Stimulated activated CD4-positive, alpha-beta T cell treated with anti-CD3 and anti-CD28 coated beads, Interleukin-15, amount 100 ng/mL, for 1 hour (primary cell): ENCODE measurements at places on chromosomes 6 and 20.

DNA sequence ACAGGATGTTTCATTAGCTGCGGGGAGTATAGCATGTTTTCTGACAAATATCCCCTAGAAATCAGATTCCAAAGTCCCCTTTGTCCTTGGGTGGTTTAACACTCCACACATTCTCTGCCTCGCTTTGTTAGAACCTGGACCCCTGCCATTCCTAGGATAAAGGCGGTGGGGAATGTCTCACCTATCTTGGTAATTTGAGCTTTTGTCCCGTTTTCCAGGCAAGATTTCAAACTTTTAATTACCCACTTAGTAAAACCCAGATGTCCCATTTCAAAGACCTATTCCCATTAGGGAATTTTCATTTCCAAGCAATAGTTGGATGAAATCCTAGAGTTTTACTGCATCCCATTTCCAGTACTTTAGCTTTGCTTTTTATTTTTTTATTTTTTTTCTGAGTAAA is 501.0 kb upstream of the MAP3K7 start:
- no peak for DNase-seq

GRCh38 chr20:37265152-37265551 is 3.5 kb upstream of the GHRH start:
- DNase-seq: no peak

- DNase-seq: no peak
Observed at GRCh38 chr20:38138086-38138778, 26.8 kb downstream of the TGM2 start.

DNA sequence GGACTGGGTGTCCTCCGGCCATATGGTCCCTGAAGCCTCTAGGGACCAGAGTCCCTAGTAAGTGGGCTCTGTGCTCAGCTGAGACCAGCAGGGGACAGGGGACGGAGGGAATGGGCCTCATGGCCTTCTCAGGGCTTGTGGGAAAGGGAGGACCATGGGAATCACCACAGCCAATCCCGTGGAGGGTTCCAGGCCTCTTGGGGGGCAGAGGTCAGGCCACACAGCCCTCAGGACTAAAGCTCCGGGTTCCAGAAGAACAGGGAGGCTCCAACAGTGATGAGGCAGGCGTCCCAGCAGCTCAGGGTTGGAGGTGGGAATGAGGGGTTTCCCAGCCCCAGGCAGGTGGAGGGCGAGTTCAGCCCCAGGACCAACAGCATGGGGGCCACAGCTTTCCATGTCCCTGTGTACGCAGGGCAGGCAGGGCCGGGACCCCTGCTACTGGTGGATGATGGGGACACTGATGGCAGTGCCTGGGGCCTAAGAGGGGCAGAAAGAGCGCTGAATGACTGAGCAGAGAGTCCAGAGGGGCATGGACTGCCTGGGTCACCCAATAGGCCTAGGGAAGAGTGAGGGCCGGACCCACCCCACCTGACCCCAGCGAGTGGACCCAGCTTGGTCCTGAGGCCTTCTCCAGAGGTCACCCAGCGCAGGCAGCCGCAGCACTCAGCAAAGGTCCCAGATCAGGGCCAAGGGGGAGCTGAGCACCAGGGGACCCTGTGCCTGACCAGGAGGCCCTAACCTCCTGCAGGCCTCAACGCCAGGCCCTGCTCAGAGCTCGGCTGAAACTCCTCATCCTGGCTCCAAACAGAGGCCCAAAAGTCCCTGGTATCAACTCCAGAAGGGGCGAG is 8.8 kb downstream of the MYL9 start:
- no peak for DNase-seq

DNA sequence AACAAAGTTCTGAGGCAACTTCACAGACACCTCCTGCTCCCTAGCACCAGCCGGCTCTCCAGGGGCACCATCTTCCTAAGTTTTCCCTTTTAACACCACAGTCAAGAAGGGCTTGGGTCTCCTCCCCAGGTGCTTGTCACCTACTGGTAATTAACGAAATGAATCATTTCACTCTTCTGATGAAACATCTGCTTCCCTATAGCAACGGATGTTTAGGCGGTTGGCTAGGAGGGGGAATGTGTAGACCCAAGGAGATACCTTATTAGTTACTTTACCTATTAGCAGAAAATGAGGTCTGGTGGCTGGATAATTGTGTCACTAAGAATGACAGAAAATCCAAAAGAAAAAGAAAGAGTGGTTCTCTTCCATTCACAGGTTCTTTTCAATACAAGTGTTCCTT is 46.3 kb upstream of the FABP7 start:
- DNase-seq: no peak

DNA sequence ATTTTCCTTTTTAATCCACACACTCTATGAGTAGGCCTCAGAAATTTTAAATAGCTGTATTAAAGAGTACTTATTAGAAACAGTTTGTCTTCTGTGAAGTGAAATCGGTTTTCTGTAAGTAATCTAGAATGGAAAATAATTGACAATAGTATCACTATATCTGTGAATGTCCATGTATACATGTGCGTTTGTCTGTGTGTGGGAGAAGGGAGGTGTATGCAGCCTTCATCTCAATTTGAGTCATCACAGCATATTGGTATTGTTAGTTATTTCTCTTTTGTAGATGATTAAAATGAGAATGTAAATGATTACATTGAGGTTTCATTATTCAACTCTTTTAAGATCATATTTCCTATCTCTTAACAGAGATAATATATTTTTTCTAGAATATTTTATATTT is 206.0 kb downstream of the EYS start:
- DNase-seq: no peak

DNA sequence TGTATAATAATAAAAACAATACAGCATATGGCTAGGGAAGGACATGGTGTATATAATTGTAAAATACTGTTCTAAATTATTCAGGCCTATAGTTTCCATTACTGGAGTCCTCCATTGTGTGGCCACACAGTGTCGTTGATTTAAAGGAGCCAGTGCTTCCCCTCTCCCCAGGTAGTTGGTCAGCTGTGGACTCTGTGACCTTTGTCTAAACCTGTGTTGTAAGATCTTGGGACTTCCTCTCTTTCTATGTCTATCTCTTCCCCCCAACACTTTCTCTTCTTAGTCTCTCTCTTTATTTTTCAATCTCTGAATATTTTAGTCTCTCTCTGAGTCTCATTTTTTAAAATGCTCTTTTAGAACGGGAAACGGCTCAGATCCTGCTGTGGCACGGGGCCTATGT is 35.6 kb downstream of the BRPF3 start:
- no peak for DNase-seq

- no peak for DNase-seq
Observed at GRCh38 chr6:8429821-8430220, 5.5 kb downstream of the SLC35B3 start.

- no peak for DNase-seq
Observed at GRCh38 chr6:83038246-83038645, 27.4 kb downstream of the UBE3D start.

GRCh38 chr6:170018936-170019817 is 267.8 kb downstream of the ERMARD start:
- DNase-seq: no peak

DNA sequence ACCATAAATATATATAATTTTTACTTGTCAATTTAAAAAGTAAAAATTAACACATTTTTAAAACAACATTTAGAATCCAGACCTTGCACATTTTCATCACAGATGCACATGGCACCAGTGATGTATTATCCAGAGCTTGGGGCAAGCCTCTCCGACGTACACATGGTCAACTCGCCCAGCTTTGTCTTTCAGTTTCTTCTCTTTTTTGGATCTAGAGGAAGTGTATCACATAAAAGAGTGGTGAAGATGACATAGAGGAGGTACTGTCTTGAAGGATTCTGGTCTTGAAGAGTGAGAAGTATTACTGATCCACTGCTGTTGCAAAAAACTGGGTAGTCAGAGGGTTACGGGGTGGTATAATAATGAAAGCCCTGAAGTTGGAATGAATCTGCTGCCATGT is 46.9 kb upstream of the TAB2 start:
- no peak for DNase-seq

DNA sequence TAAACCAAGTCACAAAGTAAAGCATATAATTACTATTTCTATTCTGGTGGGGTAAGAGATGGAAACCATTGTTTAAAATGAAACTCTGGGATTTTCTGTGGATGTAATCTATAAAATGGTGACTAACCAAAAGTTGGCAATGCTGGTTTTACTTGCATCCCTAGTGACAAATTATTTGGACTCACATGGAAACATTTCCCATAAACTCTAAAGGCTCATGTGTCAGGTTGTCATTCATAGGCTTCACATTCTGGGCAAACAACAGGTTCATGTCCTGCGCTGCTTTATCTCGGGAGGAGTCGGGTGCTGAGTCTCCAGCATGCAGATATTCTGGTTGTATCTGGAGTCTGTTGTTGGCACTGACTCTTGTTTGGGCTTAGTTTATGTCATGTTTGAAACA is 98.0 kb upstream of the SCP2D1 start:
- DNase-seq: no peak
